ENCODE measurements at places on chromosomes 3 and 15.

- no peak for DNase-seq
Measured at GRCh38 chr3:26989037-26989436, 366.5 kb downstream of the LRRC3B start.

DNA sequence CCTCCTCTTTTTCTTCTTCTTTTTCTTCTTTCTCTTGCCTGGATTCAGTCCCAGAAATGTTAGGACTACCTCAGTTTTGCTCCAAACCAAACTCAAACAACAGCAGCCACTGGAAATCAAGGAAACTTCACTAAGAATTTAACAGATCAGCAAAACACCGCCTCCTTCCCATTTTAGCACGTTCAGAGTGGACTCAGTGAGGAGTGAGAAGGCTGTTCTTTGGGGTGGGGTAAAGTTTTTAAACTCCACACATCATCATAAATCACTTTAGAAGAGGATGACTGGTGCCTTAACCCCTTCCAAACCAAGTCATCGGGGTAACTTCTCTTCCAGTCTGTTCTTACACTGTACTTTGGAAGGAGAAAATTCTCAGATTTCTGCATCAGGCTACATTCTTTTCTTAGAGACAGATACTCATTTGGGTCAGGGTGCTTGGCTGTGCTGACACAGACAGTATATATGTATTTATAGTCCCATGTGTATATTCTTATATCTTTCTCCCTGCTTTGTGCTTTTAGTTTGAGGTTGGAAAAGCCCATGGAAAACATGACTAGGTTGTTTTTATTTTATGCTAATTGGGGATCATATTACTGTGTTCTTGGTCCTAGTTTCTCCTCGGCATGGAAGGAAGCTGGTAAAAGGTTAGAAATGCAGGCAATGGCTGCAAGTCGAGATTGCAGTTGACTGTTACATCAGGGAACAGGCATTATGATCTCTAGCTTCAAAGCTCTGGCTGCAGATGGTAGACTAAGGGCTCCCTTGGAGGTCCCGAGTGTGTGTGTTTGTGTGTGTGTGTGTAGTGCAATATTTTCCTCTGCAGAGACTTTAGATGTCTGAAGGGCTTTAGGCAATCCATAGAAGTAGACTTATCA, at the start of gene CCDC80:
Gene CCDC80 (minus strand): TSS at position 214 of the 872 bp plus-strand sequence. CDS start 1,238 bp downstream, outside the sequence.
- DNase-seq = no peak

- DNase-seq = no peak
Measured at GRCh38 chr15:73873889-73874511, 636 bp downstream of the TBC1D21 start.

DNA sequence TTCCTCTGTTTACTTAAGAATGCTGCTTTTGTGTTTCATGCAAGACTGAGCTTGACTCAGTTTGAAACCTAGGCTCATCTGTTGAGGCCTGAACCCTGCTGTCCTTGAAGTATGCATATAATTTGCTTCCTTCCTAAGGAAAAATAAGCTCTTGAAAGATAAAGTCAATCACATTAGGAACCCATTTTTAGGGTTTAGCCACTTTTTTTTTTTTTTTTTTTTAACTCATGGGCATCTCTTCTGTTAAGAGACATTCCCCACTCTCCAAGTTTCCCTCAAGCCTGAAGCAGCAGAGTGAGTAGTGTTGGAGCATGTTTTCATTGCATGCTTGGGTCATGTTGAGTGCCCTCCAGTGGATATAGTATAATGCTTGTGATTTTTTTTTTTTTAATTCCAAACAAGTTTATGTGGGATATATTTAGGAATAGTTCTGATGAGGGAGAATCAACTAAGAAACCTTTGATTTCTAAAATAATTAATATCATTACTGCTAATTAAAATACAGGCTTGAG, 3.6 kb downstream of the CTNNB1 start:
- no peak for DNase-seq

DNA sequence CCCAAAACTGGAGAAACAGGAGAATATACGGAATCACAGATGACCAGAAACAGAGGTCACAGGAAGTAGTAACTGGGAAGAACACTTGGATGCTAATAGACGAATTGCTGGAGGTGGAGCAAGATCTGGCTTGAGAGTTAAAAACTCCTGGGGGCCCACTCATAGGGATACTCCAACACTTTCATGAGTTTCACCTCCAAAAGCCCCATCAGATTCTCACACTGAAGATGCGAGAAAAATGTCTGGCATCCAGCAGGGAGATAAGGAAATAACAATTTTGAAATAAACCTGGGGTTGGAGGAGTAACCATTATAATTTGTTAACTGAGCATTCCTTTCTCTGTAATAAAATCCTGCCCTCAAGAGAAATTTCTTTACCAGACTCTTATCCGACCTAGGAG, 154.0 kb downstream of the ANXA2 start:
- DNase-seq = no peak

- DNase-seq = no peak
Measured at GRCh38 chr15:65286069-65286703, 497 bp downstream of the PARP16 start.

- no peak for DNase-seq
Measured at GRCh38 chr15:55353025-55353424, 34.0 kb downstream of the PIGB start.
